ENCODE measurements at places on chromosomes 1 and 21.

DNA sequence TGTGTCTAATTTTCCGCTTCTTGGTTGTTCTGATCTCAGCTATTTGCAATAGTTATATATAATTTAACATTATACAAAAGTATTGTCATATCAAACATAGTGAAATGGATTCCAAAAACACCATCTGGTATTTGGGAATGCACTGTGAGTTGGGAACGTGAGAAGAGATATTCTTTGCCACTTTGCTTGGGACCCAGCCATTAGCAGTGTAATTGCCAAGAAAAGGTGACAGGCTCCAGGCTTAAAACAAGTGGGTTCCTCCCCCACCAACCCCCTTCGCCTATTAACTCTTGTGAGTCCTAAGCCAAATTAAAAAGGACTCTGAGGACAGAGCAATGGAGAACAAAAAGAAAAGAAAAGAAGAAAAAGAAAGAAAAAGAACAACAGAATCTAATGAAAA is 186.7 kb upstream of the NFIA start:
- no peak for DNase-seq

DNA sequence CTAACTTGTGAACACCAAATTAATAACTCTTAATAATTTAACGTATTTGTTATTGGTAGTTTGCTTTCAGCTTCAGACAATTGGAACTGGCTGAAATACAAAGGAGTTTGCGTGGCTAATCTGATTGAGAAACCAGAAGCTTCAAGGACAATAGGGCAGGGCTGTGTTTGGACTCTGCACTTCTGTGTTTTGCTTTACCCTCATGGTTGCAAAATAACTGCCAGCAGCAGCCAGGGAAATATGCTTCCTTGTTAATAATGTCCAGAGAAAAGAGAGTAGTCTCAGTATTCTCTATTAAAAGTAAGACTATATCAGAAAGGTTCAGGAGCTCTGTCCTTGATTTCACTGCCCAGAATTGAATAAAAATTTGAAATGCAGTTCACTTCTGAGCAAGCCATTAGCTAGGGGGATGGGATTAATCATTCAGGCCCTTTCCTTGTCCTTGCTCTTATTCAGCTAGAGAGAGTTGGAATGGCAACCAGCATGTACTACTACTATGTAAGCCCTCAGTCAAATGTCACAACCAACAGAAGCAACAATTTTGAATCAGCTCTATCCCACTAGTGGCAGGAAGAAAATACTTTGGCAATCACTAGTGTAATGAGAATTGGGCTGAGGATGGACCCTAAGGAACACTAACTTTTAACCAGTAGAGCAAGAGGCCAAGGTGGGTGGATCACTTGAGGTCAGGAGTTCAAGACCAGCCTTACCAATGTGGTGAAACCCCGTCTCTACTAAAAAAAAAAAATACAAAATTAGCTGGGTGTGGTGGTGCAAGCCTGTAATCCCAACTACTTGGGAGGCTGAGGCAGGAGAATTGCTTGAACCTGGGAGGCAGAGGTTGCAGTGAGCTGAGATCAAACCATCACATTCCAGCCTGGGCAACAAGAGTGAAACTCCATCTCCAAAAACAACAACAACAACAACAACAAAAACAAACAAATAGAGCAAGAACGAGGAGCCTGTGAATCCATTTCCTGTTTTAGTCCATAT is 76.8 kb downstream of the POU2F1 start:
- DNase-seq: no peak

DNA sequence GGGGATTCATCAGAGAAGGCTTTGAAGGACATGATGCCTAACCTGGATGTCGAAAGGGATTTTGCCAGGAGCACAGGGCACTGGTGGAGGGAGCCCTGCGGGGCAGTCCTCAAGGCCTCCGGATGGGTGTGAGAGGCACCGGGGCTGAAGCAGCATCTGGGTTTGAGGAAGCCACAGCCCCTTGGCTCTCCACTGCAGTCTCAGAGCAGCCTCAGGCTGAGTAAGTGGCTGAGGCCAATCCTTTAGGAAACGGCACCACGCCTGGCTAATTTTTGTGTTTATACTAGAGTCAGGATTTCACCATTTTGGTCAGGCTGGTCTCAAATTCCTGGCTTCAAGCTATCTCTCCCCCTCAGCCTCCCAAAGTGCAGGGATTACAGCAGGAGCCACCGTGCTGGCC is 12.0 kb downstream of the ERVH48-1 start:
- DNase-seq: no peak

- no peak for DNase-seq
Measured at GRCh38 chr1:93537924-93538323, 90.0 kb downstream of the FNBP1L start.

GRCh38 chr1:55820501-55820900 is 605.3 kb upstream of the USP24 start:
- no peak for DNase-seq

GRCh38 chr1:29324771-29325351 is 88.5 kb downstream of the PTPRU start:
- no peak for DNase-seq

- no peak for DNase-seq
Measured at GRCh38 chr1:225479996-225480720, 52.3 kb upstream of the LBR start.
